NCI-H345 (cell line): ENCODE measurements at places on chromosomes 6 and 20.

- no peak for DNase-seq
Observed at GRCh38 chr20:48846516-48847492, 19.0 kb upstream of the PREX1 start.

DNA sequence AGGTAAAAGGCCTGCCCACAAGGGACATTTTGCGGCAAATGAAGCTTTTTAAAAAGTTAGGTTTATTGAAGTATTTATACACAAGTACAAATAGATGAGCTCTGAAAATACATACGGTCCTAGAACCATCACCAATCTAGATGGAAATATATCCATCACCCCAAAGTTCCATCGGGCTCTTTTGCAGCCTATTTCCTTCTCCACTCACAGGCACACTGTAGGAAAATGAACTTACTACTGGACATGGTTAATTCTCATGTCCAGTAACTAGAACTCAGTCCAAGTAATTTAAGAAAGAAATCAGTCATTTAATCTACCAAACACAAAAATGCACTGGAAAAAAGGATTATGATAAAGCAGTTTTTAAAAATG lies 6.2 kb downstream of the PCNA start:
- no peak for DNase-seq

DNA sequence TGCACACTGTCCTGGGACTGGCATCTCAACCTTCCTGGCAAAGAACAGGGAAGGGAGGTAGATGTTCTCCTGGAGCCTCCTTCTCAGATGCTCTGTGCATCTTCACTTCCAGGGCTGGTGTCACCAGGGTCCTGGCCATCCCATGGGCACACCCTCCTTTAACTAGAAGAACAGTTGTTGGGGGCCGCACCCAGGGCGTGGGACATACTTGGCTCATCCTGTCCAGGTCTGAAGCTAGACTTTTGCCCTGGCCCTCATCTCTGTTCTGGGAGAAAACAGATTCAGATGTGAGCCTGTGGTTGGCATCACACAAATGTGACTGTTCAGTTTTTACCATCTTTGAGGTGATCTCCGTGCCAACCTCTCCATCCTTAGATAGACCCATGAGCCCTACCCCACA lies 41.6 kb downstream of the FOXC1 start:
- no peak for DNase-seq

- DNase-seq: no peak
Observed at GRCh38 chr6:10719964-10720264, 3.0 kb upstream of the TMEM14C start.

- DNase-seq: no peak
Observed at GRCh38 chr6:123780021-123780420, 23.6 kb upstream of the NKAIN2 start.

GRCh38 chr6:105898286-105898685 lies 187.8 kb upstream of the PRDM1 start:
- DNase-seq: no peak

- DNase-seq: no peak
Observed at GRCh38 chr6:128882560-128882959, 378 bp upstream of the LAMA2 start.

- DNase-seq: no peak
Observed at GRCh38 chr6:118639054-118639964, 12.1 kb downstream of the CEP85L start.

DNA sequence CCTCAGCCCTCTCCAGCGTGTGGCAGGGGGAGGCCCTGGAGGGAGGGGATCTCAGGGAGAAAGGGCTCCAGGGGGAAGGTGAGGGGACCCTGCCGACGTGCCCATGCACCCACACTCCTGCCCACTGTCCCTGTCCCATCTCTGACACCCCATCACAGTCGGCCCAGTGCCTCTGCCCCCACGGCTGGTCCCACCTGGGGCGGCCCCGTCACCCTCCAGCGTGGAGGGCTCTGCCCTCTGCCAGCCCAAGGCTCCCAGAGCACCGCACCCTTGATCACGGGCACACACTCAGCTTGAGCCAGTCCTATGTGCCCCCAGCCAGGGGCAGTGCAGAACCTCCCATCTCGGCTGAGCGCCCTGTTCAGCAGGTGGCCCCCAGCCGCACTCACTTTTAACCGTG lies 9.2 kb downstream of the SLC4A11 start:
- no peak for DNase-seq

GRCh38 chr20:61925555-61926252 lies 140.0 kb downstream of the TAF4 start:
- DNase-seq: peak; percentile 94

DNA sequence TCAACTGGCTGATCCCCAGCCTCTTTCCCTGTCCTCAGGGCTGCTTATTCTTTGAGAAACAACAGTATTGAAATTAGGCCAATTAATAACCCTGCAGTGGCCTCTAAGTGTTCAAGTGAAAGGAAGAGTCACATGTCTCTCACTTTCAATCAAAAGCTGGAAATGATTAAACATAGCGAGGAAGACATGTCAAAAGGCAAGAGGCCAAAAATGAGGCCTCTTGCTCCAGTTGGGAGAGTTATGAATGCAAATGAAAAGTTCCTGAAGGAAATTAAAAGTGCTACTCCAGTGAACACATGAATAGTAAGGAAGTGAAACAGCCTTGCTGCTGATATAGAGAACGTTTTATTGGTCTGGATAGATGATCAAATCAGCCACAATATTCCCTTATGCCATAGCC lies 131.5 kb downstream of the MACROD2 start:
- DNase-seq: no peak

- DNase-seq: no peak
Observed at GRCh38 chr6:32406857-32407256, at the start of gene BTNL2. Gene BTNL2 (minus strand): TSS chr6:32407181. CDS start chr6:32407123, 58 bp downstream.

DNA sequence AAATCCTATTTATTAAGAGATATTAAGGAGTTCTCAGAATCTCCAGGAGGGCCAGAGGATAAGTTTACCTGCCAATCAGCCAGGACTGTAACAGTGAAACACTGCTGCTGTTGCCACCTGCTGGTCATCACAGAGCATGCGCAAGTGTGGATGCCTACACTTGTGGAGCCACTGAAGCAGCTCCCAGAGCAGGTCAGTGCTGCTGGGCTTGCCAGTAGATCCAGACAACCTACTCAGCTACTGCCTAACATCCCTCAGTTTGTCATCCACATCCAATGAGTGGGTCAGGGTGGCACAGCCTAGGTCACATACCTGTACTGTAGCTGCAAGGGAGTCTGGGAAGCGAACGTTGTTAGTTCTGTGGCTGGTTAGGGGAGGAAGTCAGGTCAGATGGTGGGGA lies 18.3 kb upstream of the NHSL1 start:
- no peak for DNase-seq

- DNase-seq: peak; percentile 78
Observed at GRCh38 chr20:38894091-38894847, 31.9 kb upstream of the FAM83D start.

DNA sequence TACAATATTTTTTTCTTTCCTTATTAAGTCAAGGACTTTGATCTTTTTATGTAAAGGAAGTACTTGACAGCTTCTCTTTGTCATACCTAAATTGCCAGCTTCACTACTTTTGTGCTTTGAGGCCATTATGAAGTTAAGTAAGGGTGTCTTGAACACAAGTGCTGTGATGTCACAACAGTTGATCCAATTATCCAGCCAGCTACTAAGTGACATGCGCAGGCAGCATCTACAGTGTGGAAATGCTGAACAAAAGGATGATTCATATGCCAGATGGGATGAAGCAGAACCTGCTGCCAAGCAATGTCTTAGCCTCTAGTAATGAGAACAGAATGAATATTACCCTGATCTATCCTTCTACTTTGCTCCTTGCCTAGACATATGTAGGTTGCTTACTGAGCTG lies 68.3 kb upstream of the TMEM244 start:
- no peak for DNase-seq

- no peak for DNase-seq
Observed at GRCh38 chr20:24535941-24536730, 66.7 kb downstream of the SYNDIG1 start.

- no peak for DNase-seq
Observed at GRCh38 chr6:29263001-29263400, 38.5 kb upstream of the OR14J1 start.

DNA sequence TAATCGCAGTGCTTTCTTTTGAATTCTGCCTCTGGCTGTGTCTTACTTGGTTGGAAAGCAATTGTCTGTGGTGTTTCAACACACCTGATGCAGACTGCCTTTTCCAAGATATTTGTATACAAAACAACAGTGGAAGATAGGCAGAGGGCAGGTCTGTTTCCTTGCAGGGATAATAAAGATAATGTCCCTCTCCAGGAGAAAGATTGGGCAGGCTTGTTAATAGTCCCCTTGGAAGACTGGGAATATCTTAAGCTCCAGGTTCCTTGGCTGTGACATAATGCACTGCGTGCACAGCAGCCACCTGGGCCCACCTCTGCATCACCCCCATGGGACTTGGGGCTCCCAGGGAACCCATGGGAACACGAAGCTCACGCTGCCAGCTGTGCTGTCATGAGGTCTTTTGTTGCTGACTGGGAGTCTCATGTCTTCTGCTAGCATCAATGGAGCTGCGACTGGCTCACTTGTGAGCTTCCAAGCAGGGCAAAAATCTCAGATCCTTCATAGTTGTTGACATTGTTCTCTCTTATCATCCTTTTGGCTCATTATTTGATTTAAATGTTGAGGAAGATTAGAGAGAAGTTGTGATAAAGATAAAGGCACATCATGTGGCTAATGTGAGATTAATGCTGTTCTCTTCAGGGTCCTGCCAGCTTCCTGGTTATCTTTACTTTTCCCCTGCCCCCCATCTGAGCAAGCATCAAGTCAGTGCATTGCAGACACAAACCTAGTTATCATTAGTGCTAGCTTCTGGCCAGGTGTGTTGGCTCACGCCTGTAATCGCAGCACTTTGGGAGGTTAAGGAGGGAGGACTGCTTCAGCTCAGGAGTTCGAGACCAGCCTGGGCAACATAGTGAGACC lies 107.1 kb upstream of the ASF1A start:
- no peak for DNase-seq

- no peak for DNase-seq
Observed at GRCh38 chr20:57241363-57241991, 25.0 kb downstream of the BMP7 start.

DNA sequence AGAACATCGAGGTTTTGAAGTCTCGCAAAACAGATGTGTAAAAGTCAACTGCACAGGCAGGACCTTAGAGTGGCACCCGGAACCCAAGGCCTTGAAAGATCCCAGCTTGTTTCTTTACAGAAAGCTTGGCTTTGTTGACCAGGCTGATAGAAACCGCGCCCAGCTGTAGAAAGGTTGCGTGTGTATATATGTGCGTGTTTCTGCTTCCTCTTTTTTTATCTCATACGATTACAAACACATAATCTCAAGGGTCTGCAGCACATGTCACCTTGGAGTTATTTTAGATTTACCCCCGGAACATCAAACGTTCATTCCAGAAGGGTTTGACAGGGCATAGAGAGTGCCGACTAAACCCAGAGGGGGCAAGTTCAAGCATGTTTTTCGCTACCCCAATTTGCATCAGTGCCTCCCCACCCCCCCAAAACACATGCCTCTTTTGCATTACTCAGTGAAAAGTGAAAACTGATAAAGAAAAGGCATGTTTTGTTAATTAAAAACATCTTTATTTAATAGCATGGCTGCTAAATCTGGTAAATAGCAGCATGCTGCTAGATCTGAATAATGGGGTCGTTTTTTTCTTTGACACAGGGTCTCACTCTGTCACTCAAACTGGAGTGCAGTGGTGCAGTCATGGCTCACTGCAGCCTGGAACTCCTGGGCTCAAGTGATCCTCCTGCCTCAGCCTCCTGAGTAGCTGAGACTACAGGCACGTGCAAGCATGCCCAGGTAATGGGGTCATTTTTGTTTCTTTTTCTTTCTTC lies 33.2 kb upstream of the NCOA3 start:
- DNase-seq: no peak

- DNase-seq: no peak
Observed at GRCh38 chr6:35634316-35634715, 54.4 kb downstream of the FKBP5 start.

- DNase-seq: peak; percentile 60
Observed at GRCh38 chr6:48389146-48390043, 278.4 kb upstream of the PTCHD4 start.

- DNase-seq: no peak
Observed at GRCh38 chr20:62331347-62331746, 28.6 kb downstream of the ADRM1 start.

- no peak for DNase-seq
Observed at GRCh38 chr6:112259337-112259675, 4.9 kb upstream of the LAMA4 start.

DNA sequence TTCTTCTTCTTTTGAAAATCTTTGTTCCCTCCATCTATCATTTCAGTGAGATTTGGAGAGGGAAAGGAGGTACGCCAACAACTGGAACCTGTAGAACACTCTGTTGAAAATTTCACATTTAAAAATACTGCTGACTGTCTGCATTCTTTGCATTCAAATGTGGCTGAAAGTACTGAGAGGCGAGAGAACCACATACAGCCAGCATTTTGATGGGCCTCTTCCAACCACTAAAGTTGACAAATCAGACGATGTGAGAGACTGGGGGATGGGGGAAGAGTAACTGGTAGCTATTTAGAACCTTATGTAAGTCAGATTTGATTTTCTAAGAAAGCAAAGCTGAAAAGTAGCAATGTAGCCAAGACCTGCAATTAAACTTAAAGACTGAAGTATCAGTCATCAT lies 77.5 kb downstream of the FKBP5 start:
- no peak for DNase-seq

GRCh38 chr6:82602776-82603175 lies 239.2 kb downstream of the TPBG start:
- DNase-seq: no peak

- no peak for DNase-seq
Observed at GRCh38 chr20:2599288-2600006, 53.0 kb upstream of the NOP56 start.

GRCh38 chr6:10389739-10390494 lies 25.0 kb downstream of the TFAP2A start:
- no peak for DNase-seq

GRCh38 chr20:24668384-24668702 lies 198.9 kb downstream of the SYNDIG1 start:
- no peak for DNase-seq

DNA sequence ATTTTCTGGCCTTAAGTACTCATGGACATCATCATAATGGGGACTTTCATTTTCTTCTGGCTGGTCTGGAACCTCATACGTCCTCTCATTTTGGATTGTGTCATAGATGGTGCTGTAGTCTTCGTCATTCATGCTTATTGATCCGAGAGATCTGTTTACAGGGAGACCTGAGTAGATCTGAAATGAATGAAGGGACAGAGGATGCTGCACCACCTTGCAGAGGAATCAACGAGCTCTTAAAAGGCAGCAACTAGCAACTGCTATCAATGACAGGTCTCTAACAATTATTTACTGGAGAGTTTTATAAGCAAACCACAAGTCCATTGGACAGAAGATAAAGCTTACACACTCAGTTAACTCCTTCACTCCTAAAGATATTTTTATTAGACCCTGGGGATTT lies 49.7 kb upstream of the ENPP4 start:
- no peak for DNase-seq
